Activated T-helper 9 cell treated with anti-CD3 and anti-CD28 coated beads, Interleukin-2, amount 50 U/mL, for 16 hours (primary cell): ENCODE measurements at places on chromosomes 13 and 19.

- no peak for DNase-seq
Observed at GRCh38 chr19:47881757-47882156, 4.4 kb downstream of the SULT2A1 start.

DNA sequence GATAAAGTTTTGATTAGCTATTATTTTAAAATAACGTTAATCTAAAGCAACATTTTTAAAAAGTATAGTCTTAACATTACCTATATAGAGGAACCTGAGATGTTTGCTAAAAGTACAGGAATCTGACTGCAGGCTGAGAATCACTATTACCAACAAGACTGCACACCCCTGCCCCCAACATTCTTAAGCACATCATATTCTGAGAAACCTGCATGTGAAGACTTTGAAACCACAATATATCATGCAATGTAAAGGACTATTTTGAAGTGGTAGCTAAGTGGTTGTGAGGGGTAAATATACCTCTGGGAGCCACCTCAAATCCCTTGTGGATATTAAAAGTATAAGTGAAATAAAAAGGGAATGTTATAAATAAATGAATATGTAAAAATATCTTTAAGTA lies 119.0 kb upstream of the KLF12 start:
- no peak for DNase-seq

DNA sequence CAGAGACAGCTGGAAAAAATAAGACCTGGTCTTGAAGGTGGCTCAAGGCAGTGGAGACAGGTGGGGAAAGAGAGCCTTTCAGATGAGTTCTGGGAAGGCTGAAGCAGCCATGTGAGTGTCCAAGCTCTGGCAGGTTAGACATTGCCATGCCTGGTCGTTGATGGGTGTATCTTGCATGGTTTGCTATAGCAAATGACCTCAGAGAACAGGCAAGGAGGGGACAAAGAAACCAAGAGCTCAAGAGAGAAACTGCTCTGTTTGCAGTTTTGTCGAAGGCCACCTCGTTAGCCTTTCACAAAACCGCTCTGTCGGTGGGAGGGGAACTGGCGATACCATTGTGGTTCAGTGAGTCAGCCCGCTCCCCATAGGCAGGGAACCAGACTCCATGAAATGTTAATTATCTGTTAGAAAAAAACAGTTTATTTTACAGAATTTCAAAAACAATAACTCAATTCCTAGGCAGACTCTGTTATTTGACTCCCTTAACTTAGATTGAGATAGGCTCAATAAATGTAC lies 82.8 kb upstream of the ARGLU1 start:
- no peak for DNase-seq

DNA sequence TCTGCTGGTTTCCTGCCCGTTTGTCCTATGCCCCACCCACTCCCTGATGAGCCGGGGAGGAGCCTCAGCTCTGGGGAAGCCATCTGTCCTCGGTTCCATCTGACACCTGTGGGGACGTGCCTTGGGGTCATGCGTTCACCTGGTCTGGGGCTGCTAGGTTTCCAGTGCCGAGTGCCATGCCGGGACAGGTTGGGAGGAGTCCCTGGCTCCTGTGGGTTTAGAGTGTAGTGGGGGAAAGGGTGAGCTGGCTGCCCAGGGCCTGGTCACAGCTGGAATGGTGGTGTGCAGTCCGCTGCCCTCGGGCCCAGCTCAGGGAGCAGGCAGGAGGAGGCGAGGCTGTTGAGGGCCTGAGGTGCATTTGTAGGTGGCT lies 2.5 kb downstream of the KDM4B start:
- no peak for DNase-seq

DNA sequence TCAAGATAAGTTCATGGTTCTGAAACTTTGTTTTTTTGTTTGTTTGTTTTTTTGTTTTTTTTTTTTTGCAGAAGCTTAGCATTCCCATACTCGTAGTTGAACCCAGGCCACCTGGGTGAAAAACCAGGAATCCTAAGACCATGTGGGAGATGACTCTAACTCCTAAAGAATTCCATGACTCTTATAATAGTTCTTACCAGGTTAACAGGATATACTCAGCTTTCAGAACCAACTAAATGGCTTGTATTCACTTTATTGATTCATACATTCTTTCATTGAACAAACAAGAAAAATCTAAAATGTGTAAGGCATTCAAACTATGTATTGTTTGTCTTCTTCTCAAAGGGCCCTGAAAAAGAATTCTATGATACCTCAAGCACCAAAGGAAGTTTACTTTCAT lies 40.5 kb upstream of the KLF5 start:
- no peak for DNase-seq
